ENCODE measurements at places on chromosomes 6 and 20.

GRCh38 chr6:99287523-99287922, 62.0 kb downstream of the FAXC start:
- DNase-seq, result no peak

DNA sequence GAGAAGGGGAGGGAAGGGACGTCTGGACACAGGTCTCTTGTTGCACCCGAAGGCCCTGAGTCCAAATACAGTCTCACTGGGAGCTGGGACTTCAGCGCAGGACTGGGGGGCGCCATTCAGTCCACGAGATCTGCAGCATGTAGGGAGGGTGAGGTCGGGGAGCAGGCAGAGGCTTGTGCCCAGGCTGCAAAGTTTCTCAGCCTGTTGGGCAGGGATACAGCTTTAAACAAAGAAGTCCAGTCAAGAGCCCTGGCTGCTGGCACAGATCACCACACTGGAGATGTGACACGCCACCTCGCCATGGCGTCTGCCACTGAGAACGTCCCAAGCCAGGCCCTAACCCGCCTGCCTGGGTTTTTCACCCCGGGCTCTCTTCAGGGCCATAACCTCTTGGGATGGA, 256.6 kb downstream of the DLL1 start:
- DNase-seq, result no peak

DNA sequence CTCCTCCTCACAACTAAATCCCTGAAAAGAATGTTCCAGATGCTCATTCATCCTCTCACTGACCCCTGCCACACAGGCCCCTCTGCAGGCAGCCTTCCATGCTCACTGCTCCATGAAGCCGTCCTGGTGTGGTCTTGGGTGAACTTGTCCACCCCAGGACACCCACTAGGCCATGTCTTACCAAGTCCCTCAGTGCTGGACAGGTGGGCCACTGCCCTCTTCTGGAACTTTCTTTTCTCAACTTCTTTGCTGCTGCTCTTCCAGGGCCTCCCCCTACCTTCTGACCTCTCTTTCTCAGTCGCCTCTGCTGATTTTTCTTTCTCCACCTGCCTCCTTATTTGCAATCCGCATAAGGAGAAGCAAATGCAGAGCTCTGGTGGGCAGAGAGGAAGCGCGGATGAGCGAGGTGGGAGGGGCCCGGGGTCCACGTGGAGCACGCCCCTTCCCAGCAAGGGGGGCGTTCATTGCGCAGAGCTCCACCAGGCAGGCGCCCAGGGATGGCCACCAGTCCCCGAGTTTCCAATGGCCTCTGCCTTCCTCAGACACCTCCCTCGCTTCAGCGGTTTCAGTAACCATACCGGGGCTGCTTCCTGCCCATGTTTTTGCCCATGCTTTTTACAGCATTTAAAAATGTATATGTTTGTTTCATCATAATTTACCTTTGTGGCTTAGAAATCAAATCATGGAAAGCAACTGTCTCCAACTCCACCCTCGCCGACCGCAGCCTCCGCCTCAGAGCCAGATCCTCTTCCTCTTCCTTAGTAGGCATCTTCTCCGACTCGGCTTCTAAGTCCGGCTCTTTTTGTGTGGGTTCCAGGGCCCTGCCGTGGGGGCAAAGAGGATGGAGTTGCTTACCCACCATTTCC, 129.6 kb downstream of the ZDHHC14 start:
- DNase-seq, result no peak

- no peak for DNase-seq
Measured at GRCh38 chr6:168640768-168641167, 199.8 kb downstream of the SMOC2 start.

GRCh38 chr6:90025523-90026061, 131.3 kb downstream of the GJA10 start:
- DNase-seq, result no peak

GRCh38 chr6:13447949-13448724, 39.3 kb downstream of the GFOD1 start:
- no peak for DNase-seq

DNA sequence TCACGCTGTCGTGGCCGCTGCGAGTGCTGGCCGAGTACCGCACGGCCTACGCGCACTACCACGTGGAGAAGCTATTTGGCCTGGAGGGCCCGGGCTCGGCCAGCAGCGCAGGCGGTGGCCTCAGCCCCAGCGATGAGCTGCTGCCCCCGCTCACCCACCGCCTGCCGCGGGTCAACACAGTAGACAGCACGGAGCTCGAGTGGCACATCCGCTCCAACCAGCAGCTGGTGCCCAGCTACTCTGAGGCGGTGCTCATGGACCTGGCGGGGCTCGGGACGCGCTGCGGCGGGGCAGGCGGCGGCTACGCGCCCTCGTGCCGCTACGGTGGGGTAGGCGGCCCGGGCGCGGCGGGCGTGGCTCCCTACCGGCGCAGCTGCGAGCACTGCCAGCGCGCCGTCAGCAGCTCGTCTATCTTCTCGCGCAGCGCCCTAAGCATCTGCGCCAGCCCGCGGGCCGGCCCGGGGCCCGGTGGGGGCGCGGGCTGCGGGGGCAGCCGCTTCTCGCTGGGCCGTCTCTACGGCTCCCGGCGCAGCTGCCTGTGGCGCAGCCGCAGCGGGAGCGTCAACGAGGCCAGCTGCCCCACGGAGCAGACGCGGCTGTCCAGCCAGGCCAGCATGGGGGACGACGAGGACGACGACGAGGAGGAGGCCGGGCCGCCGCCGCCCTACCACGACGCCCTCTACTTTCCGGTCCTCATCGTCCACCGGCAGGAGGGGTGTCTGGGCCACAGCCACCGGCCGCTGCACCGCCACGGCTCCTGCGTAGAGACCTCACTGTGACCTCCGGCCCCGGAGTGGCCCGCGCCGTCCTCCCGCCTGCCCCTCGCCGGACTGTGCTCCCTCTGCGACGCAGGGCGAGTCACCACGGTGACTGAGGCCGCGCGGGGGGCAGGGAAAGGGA, 5.7 kb downstream of the TMEM151B start:
- no peak for DNase-seq

- DNase-seq, result no peak
Measured at GRCh38 chr6:14436592-14437132, 319.1 kb downstream of the CD83 start.

DNA sequence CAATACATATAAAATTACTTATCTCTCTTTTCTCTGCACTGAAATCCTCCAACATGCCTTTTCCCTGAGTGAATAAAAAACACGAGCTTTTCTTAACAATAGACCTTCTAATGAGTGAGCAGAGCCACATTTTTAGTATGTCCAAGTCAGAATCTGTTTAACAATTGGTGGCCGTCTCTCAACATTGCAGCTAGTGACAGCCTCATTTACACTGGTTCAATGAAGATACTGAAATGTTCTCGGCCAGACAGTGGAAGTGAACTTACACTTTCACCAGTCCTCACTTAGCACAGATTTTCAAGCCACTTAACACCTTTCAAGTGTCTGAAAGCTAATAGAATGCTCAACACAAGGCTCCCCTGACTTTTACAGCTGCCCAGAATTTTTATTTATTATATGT, 767.1 kb downstream of the KIF16B start:
- DNase-seq, result no peak

DNA sequence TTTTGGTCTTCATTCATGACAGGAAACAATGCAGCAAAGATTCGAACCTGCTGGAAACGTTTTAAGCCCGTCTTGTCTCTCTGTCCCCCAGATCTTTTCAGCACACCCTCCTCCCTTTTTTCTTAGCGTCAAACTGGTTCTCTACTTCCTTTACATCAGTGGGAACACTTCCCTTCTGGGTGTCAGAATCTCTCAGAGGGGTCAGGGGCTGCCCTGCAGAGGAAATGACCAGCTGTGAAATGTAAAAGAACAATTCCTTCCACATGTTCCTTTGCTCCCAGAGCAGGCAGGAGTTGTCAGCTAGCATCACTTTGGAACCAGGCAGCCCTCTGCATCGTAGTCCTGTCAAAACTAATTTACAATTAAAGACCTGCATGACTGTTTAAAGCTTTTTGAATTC, 619.0 kb downstream of the TFAP2A start:
- DNase-seq, result no peak

GRCh38 chr6:98904096-98904495, 43.6 kb downstream of the FBXL4 start:
- no peak for DNase-seq

DNA sequence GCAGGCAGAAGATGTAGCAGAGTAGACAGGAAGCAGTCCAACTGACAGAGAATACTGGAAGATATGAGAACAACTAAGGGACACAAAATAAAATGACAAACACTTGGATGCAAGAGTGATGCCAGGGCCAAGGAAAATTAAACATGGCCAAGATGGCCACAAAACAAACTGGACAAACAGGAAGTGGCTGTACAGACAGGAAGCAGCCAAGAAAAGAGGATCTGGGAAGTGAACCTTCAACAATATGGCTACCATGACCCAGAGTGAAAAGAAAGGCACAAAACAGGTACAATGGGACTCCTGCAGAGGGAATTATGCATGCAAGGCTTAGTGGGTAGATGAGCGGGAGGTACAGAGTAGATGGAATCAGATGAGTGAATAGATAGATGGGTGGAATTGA, 29.1 kb downstream of the HLA-DPB1 start:
- DNase-seq, result no peak

DNA sequence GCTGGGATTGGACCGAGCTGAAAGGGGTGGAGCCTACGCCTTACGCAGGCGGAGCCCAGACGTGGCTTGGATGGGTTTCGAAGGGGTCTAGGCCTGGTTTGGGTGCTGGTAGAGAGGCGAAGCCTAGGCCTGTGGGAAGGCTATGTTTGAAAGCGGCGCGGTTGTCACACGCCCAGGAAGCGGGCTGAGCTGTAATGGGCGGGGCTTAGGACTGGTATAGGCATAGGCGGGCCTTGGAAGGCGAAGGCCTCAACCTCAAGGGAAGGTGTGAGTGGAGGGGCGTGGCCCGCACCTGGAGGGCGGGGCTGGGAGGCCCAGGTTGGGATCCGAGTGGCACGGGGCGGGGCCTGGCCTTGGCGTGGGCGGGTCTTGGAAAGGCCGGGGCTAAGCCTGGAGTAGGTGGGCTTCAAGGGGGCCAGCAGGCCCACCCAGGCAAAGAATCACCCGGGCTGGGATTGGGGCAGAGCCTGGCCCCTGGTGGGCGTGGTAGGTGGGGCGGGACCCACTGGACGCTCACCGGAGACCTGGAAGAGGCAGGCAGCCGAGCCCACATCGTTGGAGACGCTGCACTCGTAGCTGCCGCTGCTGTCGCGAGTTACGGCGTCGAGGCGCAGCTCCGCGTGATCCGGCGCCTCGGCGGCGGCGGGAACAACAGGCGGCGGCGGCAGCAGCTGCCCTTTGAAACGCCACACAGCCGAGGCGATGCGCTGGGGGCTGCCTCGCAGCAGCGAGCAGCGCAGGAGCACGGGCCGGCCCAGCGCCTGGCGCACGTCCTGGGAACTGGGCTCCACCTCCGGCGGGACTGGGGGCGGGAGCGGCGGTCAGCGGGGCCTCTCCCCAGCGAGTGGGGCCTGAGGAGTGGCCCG, 49.0 kb downstream of the MDGA1 start:
- DNase-seq, result peak; percentile 15

DNA sequence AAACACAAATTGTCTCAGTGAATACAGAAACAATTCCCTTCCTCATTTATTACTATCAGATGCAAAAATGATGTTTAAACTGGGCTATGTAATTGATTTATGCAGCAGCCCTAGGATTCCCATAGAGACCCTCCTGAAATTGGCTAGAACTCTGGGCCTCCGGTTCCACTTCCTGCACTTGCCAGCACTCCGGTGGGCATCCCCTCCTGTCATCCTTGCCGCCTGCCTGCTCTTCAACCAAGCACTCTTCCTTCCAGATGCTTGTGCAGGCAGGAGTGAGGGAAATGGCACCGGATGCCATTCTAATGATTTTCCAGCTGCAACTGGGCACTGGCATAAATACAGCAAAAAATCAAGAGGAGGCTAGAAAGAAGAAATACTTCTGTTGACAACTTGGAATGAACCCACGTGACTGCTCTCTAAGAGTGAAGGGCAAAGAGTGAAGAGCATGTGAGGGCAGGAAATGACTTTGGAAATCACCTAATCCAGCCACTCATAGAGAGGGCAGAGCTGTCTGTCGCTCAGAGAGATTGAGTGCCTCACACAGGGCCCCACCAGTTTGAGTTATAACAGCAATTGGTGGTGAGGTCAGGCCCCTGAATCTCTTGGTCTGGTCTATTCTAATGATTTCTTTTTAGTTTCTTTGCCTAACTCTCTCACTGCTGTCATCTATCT, 3.7 kb upstream of the NEDD9 start:
- no peak for DNase-seq

DNA sequence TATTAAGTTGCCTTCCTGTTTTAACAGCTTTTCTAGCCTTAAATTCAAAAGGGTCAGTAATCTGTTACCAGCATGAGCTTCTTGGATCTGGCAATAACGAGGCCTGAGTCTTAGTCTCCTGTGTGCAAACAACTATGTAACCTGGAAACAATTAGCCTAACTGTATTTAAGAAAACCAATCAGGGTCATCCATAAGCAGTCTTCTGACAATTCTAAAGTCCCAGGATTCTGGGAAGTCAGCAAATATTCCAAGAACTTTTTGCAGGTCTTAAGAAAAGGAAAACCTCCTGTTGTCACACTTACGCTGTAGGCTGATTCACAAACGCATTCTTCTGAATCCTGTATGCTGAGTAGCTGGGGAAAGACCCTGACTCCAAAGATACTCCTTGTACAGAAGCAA, 90.4 kb downstream of the COL12A1 start:
- DNase-seq, result no peak

DNA sequence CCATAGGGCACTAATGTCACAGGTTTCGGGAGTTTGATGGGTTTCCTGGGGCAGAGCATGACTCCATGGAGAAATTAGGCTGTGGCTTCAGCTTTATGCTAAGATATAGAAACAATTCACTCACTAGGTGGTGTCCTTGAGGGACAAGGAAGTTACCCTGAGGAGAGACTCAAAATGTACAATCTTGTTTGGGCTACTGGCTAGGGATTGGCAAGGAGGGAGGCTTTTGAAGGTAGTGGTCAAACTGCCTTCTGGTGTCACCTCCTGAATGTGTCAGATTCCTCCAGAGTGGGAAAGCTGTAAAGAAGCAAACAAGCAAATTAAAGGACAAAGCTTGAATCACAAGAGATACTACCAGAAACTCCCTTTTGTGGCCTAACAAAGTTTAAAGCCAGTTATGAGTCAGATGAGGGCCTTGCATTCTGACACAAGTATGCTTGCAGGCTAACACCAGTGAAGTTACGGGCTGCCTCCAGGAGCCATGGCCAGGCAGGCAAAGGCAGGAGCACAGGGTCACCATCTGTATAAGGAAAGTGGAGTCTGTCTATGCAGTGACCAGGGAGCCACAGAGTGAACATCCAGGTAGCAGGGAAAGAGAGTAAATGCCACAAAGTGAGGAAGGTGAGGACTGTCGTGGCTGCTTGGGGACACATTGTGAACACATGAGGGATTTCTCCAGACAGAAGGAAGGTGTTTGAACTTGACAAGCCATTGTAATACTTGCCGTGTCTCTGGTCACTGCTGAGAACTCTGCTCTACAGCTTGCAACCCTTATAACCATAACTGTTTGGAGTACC, 107.7 kb upstream of the DTNBP1 start:
- no peak for DNase-seq

- DNase-seq, result no peak
Measured at GRCh38 chr6:9204171-9204570, 768.8 kb upstream of the SLC35B3 start.

DNA sequence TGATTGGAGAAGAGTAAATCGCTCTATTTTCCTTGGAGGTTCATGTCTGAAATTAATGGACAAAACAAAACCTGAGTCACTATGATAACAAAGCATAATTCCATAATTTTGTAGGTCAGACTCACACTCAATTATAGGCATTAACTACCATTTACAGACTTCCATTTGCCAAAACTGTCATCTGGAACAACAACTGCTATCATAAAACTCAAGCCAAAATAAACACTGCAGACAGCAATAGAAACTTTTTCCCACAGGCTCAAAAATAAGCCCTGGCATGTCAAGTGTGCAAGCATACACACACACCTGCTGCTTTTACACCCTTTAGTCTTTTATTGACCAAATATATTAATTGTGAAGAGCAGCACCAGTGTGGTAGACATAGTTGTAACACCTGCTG, 7.1 kb downstream of the MRPS10 start:
- DNase-seq, result no peak
